H7 (cell line): ENCODE measurements at places on chromosomes 1 and 21. TPM values are rescaled to one million over a fixed set of nuclear protein-coding genes. Genes with fewer than 3 reads are reported as not detected.
A peak's percentile ranks its signal among the peaks of the same experiment; 100 is the strongest.

- DNase-seq: no peak
Measured at GRCh38 chr1:203161703-203162102, 13.9 kb downstream of the MYBPH start.

GRCh38 chr1:8641377-8641997 lies 176.0 kb downstream of the RERE start:
- DNase-seq: no peak

DNA sequence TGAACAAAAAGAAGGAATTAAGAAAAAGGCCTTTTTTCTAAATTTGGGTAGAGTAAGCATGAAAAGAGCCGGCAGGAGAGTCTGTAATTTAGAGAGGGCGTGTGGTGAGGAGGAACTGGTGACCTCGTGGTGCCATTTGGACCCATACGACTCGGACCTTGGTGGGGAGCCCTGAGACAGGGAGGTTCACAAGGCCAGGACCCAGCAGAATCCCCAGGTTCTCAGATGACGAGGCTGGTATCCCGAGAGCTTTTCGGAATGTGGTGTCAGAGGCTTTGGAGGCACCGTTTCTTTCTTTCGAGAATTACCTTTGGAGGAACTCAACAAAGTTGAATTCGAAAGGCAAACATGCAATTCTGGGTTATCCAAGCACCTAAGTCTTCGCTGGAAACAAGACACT lies 34.8 kb downstream of the CLIC6 start:
- DNase-seq: no peak

DNA sequence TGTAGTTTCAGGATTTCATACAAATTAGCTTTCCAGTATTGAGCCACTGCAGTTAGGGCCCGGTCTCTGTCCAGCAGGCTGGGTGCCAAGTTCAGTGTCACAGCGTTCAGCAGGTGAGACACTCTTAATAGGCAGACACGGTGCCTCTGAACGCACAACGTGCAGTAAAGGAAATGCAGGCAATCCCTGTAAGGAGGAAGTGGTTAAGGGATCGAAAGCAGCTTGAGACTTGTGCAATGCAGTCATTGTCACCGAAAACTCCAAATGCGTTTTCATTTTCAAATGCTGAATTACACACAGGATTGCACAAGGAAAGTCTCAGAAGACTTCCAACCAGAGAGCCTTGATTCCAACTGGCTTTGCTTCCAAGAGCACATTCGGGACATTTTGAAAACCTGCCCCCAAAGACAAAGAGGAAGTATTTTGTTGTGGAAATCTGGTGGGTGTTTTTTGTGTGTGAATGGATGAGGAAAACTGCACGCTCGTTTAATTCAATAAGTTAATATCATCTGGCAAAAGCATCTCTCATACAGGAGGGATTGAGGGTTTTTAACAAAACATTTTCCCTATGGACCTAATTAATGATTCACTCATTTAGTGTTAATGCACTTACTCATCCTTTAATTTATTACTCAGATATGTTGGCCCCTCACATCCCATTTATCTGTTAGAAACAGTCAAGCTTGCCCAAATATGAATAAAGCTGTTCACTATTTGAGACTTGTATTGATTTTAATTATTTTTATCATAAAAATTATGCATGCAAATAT lies 61.6 kb downstream of the PTGS2 start:
- DNase-seq: no peak

DNA sequence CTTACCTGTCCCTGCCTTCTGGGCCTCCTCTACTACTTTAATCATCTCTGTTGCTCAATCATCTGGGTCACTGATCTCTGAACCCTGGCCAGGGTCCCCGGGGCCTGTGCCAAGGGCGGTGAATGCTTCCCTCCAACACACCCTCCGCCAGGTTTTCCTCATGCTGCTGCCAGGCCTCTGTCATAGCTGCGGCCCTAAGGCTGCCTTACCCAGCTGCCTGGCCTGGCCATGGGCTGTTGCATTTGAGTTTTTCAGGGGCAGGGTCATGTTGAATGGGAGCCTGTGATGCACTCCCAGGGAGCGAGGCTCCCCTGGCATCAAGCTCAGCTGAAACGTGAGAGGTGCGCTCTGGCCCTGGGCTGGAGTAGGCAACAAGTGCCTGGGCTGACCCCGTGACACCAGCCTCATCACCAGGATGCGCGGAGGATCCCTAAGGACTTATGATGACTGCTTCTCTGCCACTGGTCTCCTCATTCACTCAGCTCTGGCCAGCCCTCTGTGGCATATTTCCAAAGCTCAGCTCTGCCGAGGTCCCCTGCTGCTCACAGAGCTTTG lies 7.6 kb downstream of the EDN2 start:
- no peak for DNase-seq

GRCh38 chr21:43814215-43815106 lies 25.1 kb downstream of the RRP1 start:
- DNase-seq: peak; percentile 83

GRCh38 chr1:77975907-77976306 lies 3.0 kb downstream of the FUBP1 start:
- DNase-seq: no peak

GFI1 gene
- 0.11 and 0.48 TPM in 2 replicates for total RNA-seq

- DNase-seq: no peak
Measured at GRCh38 chr1:44723496-44724295, 7.3 kb downstream of the RNU5D-1 start.

NFASC gene
- total RNA-seq: 22.4 and 23.6 TPM in 2 replicates

- DNase-seq: no peak
Measured at GRCh38 chr1:223000632-223001031, 142.4 kb downstream of the TLR5 start.

GRCh38 chr1:167227934-167228378 lies 7.3 kb downstream of the POU2F1 start:
- no peak for DNase-seq

- DNase-seq: peak; percentile 13
Measured at GRCh38 chr1:210536254-210536961, 207.7 kb downstream of the HHAT start.

SEC16B gene
- total RNA-seq: 0.87 and 2.2 TPM in 2 replicates

GRCh38 chr1:65904681-65905083 lies 112.0 kb downstream of the PDE4B start:
- DNase-seq: no peak

- DNase-seq: no peak
Measured at GRCh38 chr1:1609822-1610485, 5.3 kb upstream of the MIB2 start.

RIMKLA gene
- 1.1 and 2.7 TPM in 2 replicates for total RNA-seq

FLG2 gene
- not detected in 2 replicates for total RNA-seq

DNA sequence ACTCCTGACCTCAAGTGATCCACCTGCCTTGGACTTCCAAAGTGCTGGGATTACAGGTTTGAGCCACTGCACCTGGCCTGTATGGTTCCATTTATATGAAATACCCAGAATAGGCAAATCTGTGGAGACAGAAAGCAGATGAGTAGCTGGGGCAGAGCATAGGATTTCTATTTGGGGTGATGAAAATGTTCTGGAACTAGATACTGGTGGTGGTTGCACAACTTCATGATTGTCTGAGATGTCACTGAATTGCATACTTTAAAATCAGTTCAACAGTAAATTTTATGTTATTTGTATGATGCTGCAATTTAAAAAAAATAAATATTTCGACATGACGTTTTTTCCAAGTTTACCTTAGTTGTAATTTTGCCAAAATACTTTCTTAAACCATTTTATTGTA lies 23.9 kb downstream of the ITSN1 start:
- no peak for DNase-seq

GRCh38 chr1:64956733-64957441 lies 9.5 kb downstream of the JAK1 start:
- DNase-seq: peak; percentile 43

- no peak for DNase-seq
Measured at GRCh38 chr1:174676856-174677255, 229.1 kb downstream of the GPR52 start.

GRCh38 chr1:201299968-201300367 lies 16.7 kb downstream of the PKP1 start:
- DNase-seq: no peak

DNA sequence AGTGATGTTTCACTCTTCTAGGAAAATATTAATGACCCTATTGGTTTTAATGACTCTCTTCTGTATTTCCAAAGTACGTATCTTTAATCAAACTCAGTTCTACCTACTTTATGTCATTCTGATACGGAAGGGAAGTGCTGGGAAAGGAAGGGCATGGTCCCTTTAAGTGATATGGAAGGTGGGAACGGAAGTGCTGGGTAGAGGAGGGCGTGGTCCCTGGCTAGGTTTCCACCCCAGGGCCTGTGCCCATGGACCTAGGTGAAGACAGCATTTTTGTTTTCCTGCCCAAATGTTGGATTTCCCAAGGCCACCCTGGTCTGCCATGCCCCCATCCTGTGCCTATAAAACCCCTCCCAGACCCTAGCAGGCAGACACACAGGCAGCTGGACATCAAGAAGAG lies 24.0 kb downstream of the RGS4 start:
- no peak for DNase-seq

ASCL5 gene
- 0.30 TPM in 1 of 2 replicates, not detected in the other for total RNA-seq

DNA sequence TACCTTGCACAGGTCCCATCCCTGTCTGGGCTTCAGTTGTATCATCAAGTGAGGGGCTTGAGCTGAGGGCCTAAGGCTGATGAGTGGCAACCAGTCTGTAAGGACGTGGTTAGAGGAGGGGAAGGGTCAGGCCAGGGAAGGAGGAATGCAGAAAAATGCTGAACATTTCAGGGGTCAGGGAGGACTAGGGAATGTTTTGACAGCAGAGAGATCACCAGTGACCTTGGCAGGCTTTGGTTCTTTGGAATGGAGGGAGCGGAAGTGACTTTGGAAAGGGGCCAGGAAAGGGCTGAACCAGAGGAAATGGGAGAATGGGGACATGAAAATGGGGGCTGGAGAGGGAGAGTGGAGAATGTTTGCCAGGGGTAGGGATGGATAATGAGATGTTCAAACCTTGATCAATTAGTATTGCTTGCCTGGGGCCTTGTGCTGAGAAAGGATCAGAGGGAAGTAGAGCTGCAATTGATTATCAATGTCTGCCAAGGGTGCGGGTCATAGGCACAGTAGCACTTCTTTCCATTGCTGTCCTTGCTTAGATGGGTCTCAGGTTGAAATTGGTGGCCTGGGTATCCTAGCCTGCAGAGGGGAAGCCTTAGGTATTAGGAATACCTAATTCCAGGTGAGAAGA lies 7.4 kb downstream of the LDLRAP1 start:
- DNase-seq: no peak

C1QB gene
- not detected in 2 replicates for total RNA-seq

- DNase-seq: no peak
Measured at GRCh38 chr1:220137019-220137786, 43.3 kb downstream of the IARS2 start.

DNA sequence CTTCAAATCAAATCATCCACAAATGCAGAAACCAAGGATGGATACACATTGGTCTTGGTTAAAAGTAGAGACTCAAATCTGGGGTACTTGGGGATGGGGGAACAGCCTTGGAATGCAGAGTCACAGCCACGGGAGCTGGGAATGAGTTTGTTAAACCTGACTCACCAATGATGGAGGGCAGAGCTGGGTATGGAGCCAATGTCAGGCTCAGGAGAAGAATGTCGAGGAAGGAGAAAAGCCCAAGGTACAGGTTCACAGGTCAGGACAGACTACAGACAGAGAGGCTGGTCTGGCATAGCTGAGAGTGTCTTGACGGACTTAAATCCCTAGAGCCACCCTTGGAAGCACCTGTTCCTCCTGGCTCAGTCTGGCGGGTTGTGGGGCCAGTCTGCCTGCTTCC lies 237.6 kb downstream of the NTNG1 start:
- no peak for DNase-seq

BCL10 gene
- total RNA-seq: 23.0 and 26.3 TPM in 2 replicates

DNA sequence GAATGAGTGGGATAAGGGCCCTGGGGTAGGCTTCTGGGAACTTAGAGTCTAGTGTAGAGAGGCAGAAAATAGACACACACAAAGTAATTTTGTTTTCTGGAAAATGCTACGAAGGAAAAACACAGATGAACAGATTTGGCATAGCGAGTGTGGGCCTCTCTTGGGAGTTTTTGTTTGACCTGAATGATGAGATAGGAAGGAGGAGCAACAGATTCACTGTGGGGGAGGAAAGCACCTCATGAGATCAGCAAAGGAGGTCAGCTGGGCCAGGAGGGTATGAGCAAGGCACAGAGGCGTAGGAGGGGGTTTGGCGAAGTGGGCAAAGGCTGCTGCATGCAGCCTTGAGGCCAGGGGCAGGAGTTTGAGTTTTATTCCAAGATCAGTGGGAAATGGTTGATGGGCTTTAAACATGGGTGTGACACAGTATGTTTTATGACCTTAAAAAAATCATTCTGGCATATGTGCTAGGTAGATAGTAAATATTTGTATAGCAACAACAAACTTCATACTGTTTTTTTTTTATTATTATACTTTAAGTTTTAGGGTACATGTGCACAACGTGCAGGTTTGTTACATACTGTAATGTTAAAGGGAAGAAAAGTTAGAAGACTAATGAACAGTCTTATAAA lies 57.9 kb downstream of the FGGY start:
- DNase-seq: no peak

DNA sequence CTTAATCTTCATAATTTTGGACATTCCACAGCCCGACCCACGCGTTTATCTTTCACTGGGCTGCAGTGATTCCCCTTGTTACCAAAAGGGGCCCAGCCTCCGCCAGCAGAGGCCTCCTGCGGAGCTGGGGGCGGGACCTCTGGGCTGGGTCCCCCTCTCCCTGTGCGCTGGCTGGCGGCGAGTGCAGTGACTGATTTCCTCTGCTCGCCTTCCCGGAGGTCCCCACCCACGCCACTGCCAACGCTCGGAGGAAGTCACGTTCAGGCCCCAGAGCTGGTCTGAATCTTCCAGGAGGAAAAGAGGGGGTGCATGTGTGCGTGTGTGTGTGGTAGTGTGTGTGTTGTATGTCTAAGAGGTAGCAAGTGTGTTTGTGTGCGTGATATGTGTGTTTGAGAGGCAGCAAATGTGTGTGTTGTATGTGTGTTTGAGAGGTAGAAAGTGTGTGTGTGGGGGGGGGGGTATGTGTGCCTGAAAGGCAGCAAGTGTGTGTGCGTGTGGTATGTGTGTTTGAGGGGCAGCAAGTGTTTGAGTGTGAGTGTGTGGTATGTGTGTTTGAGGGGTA lies 35.0 kb upstream of the JAK1 start:
- peak; percentile 92 for DNase-seq

DNA sequence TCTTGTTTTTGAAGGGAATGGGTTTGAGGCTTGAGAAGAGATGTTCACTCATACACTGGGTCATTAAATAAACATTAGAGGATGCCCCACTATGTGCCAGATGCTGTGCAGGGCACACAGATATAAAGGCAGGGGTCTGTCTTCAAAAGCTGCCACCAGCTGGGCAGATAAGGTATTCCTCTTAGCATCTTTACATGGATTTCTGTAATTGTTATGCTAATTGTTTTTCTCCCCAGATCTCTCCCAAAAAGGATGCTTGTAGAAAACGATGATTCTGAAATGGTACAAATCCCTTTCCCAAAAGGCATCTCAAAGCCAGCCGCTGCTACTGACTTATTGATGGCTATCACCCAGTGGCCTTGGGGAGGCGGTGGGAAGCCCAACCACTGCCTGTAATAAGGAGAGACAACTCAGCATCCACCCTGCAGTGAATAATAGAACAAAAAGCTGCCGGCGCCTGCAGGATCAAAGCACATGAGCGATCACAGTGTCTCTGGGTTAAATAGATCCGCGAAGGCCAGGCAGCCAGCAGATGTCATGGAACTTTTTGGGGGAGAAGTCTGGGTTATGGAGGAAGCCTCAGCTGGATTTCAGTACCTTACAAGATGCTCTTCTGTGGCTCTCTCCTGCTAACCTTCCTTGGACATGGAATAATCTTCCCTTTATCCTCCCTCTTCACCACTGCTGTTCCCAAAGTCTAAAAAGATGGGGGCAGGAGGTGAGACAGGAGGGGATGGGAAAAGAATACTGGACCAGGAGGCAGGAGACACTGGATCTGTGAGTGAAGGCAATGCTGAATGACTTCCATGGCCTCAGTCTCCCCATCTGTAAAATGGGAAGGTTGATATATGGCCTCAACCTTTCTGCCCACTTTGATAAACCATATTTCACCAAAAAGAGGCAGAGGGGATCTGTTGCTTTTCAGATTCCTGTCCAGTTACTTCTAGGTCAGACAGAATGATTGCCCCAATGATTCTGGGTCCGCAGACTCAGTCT lies 54.8 kb upstream of the CD34 start:
- DNase-seq: no peak
